CD4-positive, alpha-beta T cell treated with Interferon alpha-2 for 1 hour (primary cell): ENCODE measurements at places on chromosomes 12 and 14.
A peak's percentile ranks its signal among the peaks of the same experiment; 100 is the strongest.

DNA sequence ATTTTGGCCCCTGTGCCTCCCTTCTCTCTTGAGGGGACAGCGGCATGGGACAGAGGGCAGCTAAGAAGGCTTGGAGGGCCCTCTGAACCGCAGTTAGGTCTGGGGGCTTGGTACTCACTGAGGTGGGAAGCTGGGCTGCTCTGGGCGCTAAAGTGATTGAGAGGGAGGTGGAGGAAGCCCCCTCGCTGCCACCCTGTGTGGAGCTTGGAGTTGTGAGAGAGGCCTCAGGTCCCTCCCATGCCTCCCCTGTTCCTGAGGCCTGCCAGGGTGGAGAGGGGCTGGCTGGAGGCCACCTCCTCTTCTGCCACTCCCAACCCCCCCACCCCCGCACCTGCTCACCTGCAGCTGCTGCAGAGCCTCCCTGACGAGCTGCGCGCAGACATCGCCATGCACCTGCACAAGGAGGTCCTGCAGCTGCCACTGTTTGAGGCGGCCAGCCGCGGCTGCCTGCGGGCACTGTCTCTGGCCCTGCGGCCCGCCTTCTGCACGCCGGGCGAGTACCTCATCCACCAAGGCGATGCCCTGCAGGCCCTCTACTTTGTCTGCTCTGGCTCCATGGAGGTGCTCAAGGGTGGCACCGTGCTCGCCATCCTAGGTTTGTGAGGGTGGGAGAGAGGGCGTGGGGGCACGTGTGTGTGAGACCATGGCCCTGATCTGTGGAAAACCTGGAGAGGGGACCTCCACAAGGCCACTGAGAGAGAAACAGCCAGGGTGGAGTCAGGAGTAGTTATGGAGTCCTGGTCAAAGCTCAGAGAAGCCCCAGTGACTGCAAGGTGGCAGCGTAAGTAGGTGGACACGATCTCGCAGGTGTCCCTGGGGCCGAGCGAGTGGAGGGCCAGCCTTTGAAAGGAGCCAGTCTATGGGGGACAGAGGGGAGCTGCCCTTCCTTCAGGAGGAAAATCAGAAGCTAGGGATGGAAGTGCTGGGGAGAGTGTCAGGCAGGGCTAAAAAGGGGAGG lies 11.2 kb downstream of the KCNH3 start:
- no peak for DNase-seq

DNA sequence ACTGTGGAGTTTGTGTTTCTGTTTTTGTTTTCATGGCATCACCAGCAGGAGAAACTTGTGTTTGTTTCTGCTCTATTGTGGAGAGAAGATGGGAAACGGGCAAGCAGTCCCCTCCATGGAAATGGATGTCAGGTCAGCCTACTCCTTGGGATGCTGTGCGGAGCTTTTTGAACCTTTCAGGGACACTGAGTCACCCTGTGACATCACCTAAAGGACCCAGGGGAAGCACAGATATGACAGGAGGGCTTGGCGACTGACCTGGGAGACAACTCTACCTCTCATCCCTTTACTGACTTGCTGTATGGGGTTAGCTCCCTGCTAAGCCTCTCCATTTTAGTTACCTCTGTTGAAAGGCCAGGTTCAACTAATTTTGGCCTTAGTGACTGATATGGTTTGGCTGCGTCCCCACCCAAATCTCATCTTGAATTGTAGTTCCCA lies 706.9 kb upstream of the TMEM132C start:
- no peak for DNase-seq

GRCh38 chr12:122845041-122845864 lies 10.0 kb downstream of the HIP1R start:
- DNase-seq: no peak

- DNase-seq: peak; percentile 92
Observed at GRCh38 chr14:61476754-61477410, 155.5 kb downstream of the PRKCH start.

GRCh38 chr12:77847060-77847541 lies 16.4 kb downstream of the NAV3 start:
- DNase-seq: no peak

DNA sequence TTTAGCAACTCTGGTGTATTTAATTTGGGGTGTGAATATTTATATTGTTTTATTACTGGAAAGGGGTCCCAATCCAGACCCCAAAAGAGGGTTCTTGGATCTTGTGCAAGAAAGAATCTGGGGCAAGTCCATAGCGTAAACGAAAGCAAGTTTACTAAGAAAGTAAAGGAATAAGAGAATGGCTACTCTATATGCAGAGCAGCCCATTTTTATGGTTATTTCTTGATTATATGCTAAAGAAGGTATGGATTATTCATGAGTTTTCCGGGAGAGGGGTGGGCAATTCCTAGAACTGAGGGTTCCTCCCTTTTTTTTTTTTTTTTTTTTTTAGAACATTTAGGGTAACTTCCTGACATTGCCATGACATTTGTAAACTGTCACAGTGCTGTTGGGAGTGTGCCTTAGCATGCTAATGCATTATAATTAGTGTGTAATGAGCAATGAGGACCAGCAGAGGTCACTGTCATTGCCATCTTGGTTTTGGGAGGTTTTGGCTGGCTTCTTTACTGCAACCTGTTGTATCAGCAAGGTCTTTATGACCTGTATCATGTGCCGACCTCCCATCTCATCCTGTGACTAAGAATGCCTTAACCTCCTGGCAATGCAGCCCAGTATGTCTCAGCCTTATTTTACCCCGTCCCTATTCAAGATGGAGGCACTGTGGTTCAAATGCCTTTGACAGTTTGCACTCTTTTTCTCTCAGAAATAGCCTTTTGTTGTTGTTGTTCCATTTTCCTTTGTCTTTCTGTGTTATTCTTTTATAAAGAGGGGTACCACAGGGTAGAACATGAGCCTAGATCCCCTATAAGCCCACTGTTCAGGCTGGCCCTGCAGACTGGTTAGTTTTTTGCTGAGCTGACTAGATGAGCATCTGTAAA lies 75.5 kb upstream of the DCD start:
- DNase-seq: peak; percentile 71

- no peak for DNase-seq
Observed at GRCh38 chr14:85688006-85688405, 158.1 kb downstream of the FLRT2 start.
